ENCODE measurements at places on chromosomes 1 and 21.

DNA sequence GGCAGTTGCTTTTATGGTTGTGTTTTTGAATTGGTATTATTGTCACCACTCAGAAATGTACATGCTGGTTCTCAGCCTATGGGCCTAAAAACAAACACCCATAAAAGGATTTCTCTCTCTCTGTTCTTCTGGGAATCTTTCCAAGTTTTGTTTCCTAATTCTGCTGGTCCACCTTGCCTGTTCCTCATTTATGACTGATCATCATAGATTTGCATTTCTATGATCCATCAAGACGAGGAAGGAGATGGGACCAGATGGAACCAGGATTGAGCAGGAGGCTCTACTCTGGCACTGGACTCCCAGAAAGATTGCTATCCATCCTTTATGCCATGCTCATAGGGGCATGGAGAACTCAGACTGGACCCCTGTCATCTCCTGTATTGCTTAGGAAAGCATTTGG lies 162.2 kb downstream of the C1orf94 start:
- no peak for DNase-seq

- DNase-seq = no peak
Measured at GRCh38 chr1:5979536-5980313, 12.5 kb downstream of the NPHP4 start.

DNA sequence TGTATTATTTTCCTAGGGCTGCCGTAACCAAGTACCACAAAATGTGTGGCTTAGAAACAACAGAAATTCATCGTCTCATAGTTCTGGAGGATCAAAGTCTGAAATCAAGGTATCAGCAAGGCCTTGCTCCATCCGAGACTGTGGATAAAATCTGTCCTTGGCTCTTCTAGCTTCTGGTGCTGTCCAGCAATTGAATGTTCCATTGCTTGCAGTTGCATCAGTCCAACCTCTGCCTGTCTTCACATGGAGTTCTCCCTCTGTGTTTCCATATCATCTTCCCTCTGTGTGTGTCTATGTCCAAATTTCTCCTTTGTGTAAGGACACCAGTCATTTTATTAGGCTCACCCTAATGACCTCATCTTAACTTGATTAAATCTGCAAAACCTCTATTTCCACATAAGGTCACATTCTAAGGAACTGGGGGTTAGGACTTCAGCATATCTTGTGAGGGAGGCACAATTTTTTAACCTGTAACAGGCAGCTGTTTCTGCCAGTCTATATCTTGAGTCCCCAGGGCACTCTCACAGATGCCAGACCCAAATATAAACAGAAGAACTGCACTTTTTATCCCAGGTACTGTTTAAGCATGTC lies 84.2 kb downstream of the ERG start:
- no peak for DNase-seq

DNA sequence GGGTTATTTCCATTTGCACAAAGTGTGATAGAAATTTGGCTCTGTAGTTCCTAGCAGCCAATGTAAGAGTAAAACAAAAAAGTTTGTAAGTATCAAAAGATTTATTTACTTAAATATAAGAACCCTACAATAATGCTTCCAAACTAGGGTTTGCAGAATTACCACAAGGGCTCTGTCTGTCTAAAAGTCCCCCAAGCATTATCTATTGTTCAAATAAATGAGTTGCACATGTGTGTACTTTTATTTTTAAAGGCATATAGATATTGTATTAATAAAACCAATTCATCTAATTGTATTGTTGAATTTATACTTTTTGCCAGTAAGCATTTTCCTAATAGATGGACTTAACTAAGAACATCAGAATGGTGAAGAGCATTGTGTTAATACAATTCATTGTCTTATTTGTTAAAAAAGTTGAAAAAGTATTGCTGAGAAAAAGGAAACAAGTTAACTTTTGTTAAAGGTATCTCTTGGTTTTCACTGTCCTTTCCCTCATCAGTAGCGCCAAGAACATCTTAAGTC lies 863 bp upstream of the PTPRC start:
- no peak for DNase-seq

DNA sequence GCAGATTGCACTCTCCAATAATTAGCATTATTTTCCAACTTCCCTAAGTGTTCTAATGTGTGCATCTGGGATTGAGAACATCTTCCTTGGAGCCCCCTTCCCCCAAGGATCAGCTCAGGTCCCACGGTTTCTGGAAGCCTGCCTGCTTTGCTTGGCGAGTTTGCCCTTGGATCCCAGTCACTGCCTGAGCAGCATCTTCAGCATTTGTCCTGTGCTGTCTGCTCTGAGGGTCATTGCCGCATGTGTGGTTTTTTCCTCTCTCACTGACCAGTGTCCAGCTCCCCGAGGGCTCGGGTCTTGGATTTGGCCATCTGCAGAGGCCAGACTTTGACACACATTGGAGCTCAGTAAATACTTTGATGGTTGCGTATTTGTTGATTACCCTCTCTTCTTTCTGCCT lies 18.1 kb downstream of the VANGL2 start:
- no peak for DNase-seq

- DNase-seq = no peak
Measured at GRCh38 chr1:31442648-31442994, 29.6 kb downstream of the SERINC2 start.

DNA sequence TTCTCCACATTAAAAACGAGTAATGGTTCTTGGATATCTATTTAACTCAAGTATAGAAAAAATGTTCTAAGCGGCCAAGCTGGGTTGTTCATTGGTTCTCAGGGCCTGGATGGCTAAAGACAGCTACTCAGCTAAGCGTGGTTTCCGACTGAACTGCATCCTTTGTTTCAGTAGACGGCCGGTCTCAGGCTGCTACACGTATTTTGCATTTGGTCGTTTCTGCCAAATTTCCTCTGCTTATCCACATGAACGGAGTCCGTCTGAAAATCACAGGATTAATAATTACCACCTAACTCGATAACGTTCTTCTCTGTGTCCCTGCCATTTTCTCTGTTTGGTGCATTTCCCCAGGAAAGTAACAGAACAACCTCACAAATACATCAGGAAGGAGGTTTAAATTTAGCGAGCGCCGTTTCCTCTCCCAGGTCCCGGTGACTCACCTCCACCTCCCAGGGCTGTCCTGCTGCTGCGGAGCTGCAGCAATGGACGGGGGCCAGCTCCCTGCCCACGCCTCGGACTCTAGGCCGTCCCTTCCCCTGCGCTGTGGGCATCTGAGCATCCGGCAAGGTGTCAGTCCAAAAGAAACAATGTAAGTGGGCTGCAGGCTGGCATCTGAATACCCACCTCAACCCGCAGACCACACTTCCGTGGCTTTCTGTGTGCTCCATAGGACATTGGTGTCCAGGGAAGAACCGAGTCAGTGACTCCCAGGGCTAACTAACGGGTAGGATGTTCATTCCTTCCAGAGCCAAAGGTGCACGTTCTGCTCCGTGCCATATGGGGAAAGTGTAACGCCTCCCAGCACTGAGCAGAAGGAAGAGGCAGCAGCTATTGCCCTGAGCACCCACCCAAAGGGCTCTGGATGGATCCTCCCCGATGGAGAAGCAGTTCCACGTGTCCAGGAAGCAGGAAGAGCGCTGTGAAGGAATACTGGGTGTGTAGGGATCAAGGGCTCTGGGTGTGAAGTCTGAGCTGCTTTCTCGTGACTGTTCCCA lies 4.1 kb upstream of the GABRD start:
- DNase-seq = no peak

- peak; percentile 85 for DNase-seq
Measured at GRCh38 chr1:26417111-26417759, 6.6 kb downstream of the LIN28A start.

- DNase-seq = no peak
Measured at GRCh38 chr1:63789856-63790605, 16.2 kb downstream of the ROR1 start.

GRCh38 chr1:2921970-2922686 lies 99.1 kb upstream of the ACTRT2 start:
- peak; percentile 18 for DNase-seq

- no peak for DNase-seq
Measured at GRCh38 chr1:219549215-219549614, 63.7 kb downstream of the ZC3H11B start.

GRCh38 chr1:29450591-29450990 lies 214.3 kb downstream of the PTPRU start:
- no peak for DNase-seq

DNA sequence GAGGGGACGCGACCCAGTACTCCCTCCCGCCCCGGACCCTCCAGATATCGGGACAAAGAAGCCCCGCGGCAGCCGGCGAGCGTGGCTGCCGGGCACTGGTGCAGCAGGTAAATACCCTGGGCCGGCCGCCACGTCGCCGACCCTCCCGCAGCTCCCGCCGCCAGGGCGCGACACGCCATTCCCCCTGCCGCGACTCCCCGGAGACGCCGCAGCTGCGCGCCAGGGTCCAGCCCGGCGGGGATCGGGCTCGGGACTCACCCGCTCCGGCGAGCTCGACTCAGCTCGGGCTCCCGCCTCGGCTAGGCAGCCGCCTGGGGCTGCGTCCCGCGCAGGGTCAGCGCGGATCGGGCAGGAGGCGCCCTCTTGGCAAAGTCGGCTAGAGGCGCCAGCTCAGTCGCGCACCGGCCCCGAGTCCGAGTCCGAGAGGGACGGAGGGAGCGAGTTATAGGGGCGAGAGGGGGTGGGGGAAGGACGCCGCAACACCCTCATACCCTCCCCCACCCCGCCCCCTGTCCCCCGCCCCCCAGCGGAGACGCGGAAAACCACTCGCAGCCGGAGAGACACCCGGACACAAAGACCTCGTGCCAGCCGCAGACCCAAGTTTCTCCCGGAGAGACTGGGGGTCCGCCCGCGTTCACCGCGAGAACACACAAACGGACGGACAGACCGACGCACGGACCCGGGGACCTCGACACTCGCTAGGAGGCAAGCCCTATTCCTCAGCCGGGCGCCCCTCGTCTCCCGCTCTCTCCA lies 985 bp downstream of the SYT6 start:
- DNase-seq = no peak

GRCh38 chr1:25550683-25551310 lies 7.4 kb downstream of the LDLRAP1 start:
- DNase-seq = no peak

- DNase-seq = no peak
Measured at GRCh38 chr1:47703156-47703825, 265.4 kb downstream of the FOXD2 start.

DNA sequence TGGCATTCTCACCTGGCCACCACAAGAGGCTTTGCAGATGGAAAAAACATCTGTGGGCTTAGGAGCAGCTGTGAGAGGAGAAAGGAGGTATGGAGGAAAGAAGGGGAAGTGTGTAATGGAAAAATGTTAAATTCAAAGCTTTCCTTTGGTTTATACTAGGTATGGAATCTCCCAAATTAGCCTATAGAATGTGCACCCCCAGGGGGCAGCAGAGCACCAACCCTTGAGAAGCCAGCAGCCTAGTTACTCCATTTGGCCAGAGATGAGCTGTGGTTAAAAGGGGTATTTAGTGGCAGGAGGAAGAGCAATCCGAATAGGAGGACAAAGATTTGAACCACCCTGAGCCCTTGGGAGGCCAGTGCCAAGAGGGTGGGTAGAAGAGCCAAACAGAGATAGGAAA lies 97.5 kb upstream of the CTTNBP2NL start:
- DNase-seq = peak; percentile 18

DNA sequence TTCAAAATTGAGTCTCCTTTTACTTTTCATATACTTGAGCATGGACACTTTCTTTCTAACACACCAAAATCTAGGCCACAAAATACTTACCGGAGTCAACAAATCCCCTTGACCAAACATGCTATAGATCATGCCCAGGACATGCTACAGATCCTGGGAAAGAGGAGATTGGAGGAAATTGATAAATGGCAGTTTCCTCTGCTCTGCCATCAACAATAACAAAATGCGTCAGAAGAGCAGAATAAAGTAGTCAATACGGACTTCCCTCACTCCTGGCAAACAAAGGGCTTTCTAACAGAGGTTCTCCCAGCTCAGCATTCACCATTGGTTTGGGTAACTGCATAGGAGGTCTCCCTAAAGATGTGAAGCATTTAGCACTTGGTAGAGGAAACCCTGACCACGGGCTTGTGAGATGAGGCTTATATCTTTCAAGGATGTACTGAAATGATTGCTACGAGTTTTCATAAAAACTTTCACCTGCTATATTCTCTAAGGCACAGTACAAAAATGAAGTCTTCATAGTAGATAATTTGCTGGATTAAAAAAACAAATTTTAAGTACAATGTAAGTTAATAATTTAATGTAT lies 283.8 kb upstream of the RUNX1 start:
- no peak for DNase-seq

- DNase-seq = no peak
Measured at GRCh38 chr1:2574350-2574749, 12.2 kb upstream of the PRXL2B start.

GRCh38 chr1:58157256-58157655 lies 389.3 kb downstream of the OMA1 start:
- no peak for DNase-seq

DNA sequence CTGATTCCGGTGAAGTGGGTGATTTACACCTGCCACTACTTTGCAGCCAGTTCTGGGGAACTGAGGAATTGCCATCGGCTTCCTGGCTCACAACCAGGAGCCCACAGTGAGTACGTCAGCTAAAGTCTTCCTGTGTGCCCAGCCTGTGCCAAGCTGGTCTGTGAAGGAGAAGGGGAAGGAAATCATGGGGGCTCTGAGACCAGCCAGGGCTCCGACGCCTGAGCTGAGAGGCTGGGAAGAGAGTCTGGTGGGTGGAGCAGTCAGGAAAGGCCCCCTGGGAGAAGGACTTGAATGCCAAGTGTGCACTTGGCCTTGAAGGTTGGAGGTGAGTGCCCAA lies 1.2 kb downstream of the LURAP1 start:
- DNase-seq = no peak

DNA sequence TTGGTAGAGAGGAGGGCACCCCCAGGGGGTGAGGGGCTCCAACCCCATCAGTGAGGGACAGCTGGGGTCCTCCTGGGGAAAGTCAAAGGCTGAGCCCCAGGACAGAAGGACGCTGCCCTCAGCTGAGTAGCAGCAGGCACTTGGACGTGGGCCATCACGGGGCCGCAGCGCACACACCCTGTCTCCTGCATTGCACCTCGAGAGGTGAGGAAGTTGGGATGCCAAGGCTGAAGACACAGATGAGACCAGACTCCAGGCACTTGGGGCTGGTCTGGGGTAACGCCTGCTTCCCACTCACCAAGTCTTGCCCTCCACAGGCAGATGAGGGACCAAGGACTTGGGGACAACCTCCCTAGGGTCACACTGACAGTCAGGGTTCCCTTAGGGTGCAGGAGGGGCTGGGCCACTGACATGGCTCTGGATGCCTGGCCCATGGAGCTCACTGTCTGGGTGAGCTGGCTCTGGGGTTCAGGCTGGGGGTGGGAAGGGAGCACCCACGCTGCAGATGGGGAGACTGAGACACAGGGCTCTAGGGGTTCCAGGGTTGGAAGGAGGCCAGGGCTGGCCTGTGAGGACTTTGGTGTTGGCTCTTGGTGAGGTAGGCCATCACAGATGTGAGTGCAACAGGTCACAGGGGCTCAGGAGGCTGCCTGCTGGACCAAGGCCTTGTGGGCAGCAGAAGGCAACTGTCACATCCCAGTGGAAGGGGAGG lies 16.6 kb upstream of the ZNF678 start:
- DNase-seq = no peak
